Pulmonary artery endothelial cell (primary cell): ENCODE measurements at places on chromosomes 11 and 22. TPM values are rescaled to one million over a fixed set of nuclear protein-coding genes. Genes with fewer than 3 reads are reported as not detected.

FBXO3 gene
- 24.2 and 35.0 TPM in 2 replicates for total RNA-seq

DNA sequence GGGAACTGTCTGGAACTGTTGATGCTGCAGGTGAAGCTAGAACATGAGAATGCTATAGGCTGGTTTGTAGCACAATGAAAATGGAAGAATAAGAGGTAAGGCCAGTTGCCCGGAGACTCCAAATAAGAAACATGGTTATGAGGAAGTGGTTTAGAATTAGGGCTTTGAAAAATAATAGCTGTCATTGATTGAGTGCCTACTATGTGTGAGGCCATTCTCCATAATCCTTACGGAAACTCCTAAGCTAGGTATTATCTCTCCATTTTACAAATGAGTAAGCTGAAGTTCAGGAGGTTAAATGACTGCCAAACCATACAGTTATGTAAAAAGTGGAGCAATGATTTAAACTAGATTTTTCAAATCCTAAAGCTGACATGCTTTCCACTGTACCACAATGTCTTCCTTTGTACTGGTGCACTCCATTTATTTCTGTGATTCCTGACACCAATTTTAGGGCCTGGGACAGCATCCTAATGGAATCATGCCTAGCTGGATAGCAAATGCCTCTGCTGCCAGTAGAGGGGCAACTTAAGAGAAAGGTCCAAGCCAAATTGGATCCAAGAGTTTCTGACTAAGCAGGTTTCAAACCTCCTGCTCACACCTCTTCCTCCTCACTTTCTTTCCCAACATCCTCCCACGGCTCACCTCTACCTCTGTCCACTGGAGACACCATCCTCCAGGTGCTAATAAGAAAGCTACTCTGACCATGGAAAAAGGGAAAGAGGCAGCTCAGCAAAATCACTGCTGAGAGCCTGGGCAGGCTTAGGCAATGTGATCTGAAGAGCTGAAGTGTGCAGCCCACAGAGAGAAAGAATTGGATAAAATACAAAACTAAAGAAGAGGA lies 46.9 kb upstream of the PICALM start:
- no peak for DNase-seq

PRR5L gene
- total RNA-seq: 9.6 and 15.5 TPM in 2 replicates

RAC2 gene
- 19.4 and 36.8 TPM in 2 replicates for total RNA-seq

DNA sequence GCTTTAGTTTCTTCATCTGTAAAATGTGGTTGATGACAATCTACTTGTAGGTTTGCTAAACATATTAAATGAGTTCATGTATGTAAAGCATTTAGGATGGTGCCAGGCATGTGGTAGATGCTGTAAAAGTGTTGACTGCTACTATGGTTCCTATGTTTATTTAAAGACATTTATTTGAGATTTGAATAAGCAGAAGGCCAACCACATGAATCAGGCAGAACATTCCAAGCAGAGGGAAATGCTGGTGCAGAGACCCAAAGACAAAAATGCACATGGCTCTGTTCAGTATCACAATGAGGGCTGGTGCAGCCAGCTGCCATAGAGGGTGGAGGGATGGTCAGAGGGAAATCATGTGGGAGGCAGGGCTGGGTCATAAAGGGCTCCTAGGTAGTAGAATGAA lies 156.2 kb upstream of the PDGFD start:
- no peak for DNase-seq

DNA sequence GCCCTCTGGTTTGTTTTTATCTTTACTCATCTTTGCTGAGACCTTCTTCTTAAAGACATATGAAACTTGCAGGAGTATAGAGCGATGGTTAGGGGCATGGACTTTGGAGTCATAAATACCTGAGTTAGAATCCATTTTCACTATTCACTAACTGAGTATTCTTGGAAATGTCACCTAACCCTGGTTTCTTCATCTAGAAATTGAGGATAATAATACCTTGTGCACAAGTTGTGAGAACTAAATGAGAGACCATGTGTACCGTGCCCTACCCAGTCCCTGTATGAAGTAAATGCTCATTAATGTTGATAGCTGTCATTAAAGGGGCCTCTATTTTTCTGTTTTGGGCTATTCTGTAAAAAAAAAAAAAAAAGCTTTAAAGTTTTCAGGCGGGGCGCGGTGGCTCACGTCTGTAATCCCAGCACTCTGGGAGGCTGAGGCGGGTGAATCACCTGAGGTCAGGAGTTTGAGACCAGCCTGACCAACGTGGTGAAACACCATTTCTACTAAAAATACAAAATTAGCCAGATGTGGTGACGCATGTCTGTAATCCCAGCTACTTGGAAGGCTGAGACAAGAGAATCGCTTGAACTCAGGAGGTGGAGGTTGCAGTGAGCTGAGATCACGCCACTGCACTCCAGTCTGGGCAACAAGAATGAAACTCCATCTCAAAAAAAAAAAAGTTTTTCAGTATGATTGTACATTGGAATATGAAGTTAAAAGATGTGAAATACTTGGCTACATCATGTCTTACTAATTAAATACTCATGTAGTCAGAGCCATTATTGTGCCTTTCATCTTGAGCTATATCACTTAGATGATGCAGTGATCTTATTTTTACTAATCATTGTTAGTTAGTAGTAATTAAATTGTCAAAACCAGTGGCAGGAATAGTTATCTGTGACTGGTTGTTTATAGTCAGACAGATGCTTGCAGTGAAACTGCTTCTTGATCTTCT lies 95.0 kb downstream of the AMOTL1 start:
- DNase-seq: no peak

DNA sequence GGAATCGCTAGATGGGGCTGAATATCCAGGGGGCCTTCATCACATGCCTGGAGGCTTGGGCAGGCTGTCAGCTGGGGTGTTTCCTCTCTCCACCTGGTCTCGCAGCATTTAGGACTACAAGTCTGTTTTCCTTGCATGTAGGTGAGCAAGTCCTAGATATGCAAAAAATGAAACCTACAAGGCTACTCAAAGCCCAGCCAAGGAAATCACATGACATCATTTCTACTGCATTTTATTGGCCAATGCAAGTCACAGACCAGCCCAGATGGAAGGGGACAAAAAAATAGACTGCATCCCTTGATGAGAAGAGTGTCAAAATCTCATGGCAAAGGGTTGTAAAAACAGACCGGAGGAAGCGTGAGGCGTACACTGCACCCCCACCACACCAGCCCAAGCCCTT lies 9.6 kb upstream of the APOBEC3B start:
- DNase-seq: no peak

DNA sequence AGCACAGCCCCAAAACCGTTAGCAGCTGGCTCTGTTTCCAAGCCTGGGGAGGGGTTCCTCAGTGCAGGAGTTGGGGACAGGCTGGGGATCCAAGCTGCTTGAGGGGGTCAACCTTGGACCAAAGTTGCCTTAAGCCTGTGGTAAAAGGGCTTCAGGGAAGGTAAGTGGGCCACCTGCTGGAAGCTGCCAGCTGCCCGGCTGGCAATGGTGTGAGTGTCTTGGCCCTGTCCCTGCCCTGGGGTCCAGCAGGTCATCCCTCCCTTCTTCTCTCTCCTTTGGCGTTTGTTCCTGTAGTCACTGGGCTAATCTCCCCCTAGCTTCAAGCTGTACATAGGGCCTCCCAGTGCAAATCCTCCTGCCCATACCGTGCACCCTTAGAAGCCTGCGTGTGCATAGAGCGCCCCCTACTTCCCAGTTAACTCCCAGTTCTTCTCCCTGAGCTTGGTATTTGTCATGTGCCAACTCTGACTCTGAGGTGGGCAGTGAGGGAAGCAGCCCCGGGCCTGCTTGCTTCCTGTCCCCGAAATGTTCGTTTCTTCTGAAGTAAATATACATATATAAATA lies 4.4 kb downstream of the TMEM258 start:
- no peak for DNase-seq

- peak; percentile 68 for DNase-seq
Measured at GRCh38 chr11:112292785-112293407, 32.2 kb upstream of the PLET1 start.

MYRF gene
- 0.28 and 0.33 TPM in 2 replicates for total RNA-seq

DNA sequence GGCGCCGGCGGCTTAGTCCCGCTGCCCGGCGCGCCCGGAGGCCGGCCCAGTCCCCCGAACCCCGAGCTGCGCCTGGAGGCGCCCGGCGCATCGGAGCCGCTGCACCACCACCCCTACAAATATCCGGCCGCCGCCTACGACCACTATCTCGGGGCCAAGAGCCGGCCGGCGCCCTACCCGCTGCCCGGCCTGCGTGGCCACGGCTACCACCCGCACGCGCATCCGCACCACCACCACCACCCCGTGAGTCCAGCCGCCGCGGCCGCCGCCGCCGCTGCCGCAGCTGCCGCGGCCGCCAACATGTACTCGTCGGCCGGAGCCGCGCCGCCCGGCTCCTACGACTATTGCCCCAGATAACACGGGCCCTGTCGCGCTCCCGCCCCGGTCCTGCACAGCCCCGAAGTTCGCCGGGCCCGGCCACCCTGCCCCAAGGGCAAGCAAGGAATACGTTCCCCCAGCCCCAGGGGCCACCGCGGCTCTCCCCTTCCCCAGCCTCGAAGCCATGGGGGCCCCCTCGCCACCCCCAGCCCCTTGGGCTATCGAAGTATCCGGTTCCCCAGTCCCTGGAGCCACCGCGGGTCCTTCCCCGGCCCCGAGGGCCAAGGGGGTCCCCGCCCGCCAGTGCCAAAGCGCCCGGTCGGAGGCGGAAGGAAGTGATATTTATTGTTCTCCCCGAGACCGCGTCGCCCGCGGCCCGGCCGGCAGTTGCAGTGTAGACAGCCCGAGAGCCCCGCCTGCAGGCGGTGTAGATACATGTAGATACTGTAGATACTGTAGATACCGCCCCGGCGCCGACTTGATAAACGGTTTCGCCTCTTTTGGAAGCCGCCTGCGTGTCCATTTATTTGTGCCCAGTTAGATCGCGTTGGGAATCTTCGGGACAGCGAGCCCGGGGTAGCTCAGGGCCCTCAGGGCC lies 6.2 kb downstream of the TBX1 start:
- DNase-seq: no peak

GRCh38 chr11:614021-614622 lies 1.6 kb downstream of the IRF7 start:
- no peak for DNase-seq

GRCh38 chr11:121082670-121083069 lies 18.4 kb upstream of the TECTA start:
- no peak for DNase-seq

DNA sequence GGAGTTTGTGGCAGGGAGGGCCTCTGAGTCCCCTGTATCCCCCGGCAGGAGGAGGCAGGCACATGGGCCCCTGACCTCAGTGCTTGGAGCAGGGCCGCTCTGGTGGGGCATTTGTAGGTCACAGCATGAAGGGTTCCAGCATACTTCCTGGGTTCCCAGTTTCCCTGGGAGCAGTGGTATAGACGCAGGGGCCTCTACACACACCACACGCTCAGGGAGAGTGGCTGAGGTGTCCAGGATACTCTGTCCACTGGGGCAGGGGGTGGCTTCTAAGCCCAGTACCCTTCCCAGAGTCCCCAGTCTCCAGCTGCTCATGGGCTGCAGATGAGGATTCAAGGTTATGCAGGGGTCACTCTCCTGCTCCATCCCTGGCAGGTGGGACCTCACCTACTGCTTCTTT lies 6.1 kb downstream of the LSP1 start:
- no peak for DNase-seq

GRCh38 chr11:86046116-86046515 lies 22.8 kb downstream of the PICALM start:
- DNase-seq: no peak

OR2AG2 gene
- total RNA-seq: 0.07 TPM in 2 replicates

LRRN4CL gene
- total RNA-seq: under 0.01 and 0.04 TPM in 2 replicates

OR52N4 gene
- not detected in 2 replicates for total RNA-seq

- DNase-seq: peak; percentile 10
Measured at GRCh38 chr11:49995565-49995964, 13.2 kb upstream of the OR4C12 start.

DNA sequence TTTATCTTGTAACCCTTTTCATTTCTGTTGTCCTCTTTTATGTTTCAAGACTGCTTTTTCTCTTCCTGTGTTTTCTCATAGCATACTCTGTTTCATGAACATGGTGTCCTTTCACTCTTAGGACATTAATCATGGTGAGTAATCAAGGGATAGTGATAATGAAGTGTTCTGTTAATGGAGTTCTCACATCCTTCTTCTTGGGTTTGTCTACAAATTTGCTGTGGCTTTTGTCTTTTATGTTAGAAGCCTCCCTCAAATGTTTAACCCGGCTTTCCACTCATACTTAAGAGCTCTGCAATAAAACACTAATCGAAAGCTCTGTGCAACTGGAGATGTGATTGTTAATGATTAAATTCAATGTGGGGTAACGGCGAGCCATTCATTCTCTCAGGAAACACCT lies 593.6 kb downstream of the NELL1 start:
- DNase-seq: no peak

GRCh38 chr11:76667271-76667818 lies 3.2 kb downstream of the LRRC32 start:
- no peak for DNase-seq

GRCh38 chr11:122984186-122985011 lies 2.8 kb upstream of the BSX start:
- no peak for DNase-seq
